Fibroblast of the aortic adventitia (primary cell): ENCODE measurements at places on chromosomes 12 and 14. TPM values are rescaled to one million over a fixed set of nuclear protein-coding genes. Genes with fewer than 3 reads are reported as not detected.

CIDEB gene
- 1.9 and 4.2 TPM in 2 replicates for total RNA-seq

MDGA2 gene
- not detected in 2 replicates for total RNA-seq

EGLN3 gene
- 0.18 and 2.0 TPM in 2 replicates for total RNA-seq

SCYL2 gene
- total RNA-seq = 49.1 and 49.4 TPM in 2 replicates

KRT73 gene
- not detected in 2 replicates for total RNA-seq

ANKRD33 gene
- 0.09 TPM in 1 of 2 replicates, not detected in the other for total RNA-seq

MTERF2 gene
- 5.2 and 7.4 TPM in 2 replicates for total RNA-seq

MMP14 gene
- 258 and 311 TPM in 2 replicates for total RNA-seq

IFT43 gene
- 7.7 and 26.8 TPM in 2 replicates for total RNA-seq

MIP gene
- total RNA-seq = not detected in 2 replicates

PRH2 gene
- total RNA-seq = not detected in 2 replicates

RFLNA gene
- total RNA-seq = 0.45 and 1.1 TPM in 2 replicates

TIMM9 gene
- 20.2 and 44.4 TPM in 2 replicates for total RNA-seq

RPL10L gene
- not detected in 2 replicates for total RNA-seq

ABCD2 gene
- total RNA-seq = under 0.01 and 0.25 TPM in 2 replicates

DNA sequence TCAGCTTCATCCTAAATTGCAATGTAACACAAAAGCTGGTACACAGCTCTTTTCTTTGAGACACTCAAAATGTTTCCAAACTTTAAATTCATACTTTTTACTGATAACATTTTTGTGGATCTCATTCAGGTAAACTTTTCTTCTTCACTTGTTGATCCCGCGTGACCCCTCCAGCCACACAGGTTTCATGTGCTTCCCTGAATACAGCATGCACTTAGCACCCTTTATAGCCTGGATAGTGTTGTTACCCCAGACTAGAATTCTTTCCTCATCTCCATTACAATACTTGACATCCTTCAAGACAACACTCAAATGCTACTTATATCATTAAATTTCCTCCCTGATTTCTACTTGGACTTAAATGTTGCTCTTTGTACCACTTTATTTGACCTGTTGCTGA lies 373.4 kb downstream of the RAD51B start:
- no peak for DNase-seq

- no peak for DNase-seq
Measured at GRCh38 chr14:21090194-21090939, 8.1 kb downstream of the ZNF219 start.

DNA sequence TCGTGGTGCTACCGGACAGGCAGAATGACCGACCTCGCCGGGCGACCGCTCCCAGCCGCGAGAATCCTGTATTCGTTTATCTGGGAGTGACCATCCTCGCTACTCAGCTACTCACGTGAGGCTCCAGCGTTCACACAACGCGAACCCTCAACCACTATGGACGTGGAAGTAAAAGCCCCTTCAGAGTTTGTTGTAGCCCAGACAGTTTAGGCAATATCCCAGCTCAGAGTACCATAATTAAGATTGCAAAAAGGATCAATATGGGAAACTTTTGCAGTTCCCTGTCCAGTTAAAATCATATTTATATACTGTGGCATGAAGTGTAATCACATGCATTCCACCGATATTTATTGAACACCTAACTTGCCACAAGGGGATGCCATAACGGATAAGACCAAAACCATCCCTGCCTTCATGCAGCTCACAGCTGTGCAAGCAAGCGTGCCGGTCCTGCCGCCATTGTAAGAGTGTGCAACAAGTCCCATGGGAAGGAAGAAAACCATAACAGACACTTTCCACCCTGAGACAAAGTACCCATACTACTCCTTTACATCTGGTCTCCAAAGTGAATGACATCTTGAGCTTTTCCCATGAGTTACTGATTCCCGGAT lies 938 bp upstream of the MAX start:
- peak; percentile 29 for DNase-seq

DNA sequence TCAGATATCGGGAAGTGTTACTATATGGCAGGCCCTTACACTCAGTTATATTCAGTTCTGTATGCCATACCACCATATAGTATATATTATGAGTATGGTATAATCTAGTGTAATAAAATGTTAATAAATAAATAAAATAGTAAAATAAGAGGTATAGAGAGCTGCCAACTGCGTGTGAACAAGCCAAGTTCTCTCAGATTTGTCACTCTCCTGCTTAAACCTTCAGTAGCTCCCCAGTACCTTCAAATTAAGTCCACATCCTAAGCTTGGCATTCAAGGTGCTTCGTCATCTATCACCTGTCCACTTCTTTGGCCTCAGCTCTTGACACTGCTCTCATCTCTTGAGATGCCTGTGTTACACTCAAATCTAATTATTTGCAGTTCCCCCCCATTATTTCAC lies 12.8 kb upstream of the CREBL2 start:
- DNase-seq = no peak

DNA sequence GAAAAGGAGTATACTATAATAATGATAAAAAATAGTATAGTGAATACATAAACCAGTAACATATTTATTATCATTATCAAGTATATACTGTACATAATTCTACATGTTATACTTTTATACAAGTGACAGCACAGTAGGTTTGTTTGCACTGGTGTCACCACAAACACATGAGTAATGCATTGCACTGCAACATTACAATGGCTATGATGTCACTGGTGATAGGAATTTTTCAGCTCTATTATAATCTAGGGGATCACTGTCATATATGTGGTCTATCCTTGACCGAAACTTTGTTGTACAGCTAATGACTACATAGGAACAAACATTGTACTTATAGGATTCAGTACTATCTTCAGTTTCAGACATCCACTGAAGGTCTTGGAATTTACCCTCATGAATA lies 165.8 kb upstream of the SYT1 start:
- DNase-seq = peak; percentile 21

DNA sequence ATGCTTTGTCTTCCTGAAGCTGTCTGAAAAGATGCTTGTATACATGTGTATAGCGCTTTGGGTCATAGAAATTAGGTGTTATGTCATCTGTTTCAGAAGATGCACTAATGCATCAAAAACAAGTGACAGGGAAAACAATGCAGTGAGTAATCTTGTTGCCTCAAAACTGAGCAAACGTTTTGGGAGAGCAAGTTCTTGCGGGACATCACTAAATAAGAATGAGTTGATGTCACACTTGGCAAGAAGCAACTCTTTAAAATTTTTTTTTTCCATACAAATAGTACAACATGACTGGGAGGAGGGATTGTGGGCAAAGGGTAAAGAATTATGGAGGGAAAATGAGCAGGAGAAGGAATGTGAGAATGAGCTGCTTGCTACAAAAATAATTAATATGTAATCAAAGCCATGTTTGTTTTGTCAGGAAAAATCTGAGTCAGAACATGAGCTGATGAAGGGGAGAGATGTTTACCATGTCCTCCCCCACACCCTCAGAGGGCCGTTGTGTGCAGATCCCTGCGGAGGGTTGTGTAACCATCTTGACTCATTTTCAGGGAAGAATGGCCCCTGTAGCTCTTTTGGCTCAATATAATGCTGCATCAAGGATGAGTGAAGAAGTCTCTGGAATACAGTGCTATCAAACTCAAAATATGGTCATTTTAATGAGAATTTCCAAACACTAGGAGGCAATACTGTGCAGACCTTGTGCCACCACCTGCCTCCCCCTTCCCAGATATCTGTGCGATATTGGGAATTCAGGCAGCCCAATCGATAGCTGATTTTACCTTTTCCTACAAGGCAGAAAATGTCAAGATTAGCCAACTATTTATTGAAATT lies 41.4 kb downstream of the BORCS5 start:
- peak; percentile 95 for DNase-seq

DNA sequence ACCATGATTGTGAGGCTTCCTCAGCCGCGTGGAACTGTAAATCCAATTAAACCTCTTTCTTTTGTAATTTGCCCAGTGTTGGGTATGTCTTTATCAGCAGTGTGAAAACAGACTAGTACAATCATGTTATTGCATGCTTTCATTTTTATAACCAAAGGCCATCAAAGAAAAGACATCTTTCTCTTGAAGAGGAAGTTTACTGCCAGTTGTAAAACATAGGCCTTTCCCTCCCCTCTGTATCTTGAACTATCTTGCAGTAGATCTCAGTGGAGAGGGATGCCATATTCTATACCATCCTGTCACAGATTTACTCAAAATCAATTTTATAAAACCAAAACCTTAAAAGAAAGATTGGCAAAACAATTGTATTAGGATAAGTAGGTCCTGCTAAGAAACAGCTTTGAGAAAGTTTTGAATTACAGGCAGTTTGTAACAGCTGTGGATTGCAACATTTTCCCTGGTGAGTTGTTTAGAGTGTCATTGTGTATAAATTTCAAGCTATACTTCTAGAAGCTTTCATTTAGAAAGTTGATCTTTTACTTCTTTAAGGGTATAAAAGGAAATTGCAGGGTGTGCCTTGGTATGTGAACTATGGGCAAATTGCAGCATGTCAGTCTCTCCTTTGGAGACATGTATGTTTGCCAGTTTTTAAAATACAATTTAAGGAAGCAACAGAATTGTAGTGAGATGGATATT lies 128.0 kb downstream of the ATP23 start:
- peak; percentile 33 for DNase-seq

- peak; percentile 58 for DNase-seq
Measured at GRCh38 chr14:68687746-68688145, 105.1 kb downstream of the ZFP36L1 start.

GRCh38 chr14:103984196-103984595 lies 41.9 kb upstream of the RD3L start:
- DNase-seq = no peak

DNA sequence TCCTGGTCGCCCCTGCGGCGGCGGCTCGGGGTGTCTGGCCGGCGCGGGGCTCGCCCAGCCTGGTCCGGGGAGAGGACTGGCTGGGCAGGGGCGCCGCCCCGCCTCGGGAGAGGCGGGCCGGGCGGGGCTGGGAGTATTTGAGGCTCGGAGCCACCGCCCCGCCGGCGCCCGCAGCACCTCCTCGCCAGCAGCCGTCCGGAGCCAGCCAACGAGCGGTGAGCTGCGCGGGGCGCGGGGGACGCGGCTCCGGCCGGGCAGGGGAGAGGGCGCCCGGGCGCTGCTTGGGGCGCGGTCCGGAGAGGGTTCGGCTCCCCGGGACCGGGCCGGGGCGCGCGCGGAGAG lies at the start of gene LGALS3:
Gene LGALS3 (plus strand): TSS at position 167 of the 342 bp plus-strand sequence. CDS start 8,122 bp downstream, outside the sequence.
- DNase-seq = peak; percentile 56

- no peak for DNase-seq
Measured at GRCh38 chr14:23145794-23146350, 26.8 kb upstream of the CEBPE start.

- DNase-seq = no peak
Measured at GRCh38 chr12:126976579-126976978, 1290.4 kb upstream of the TMEM132C start.

GRCh38 chr12:121657305-121658008 lies 12.0 kb downstream of the MORN3 start:
- DNase-seq = no peak

- peak; percentile 56 for DNase-seq
Measured at GRCh38 chr12:26614011-26614616, 218.9 kb downstream of the ITPR2 start.

GRCh38 chr12:76457010-76457409 lies 102.6 kb downstream of the OSBPL8 start:
- DNase-seq = no peak

- DNase-seq = no peak
Measured at GRCh38 chr12:47216150-47216677, 136.5 kb upstream of the AMIGO2 start.

DNA sequence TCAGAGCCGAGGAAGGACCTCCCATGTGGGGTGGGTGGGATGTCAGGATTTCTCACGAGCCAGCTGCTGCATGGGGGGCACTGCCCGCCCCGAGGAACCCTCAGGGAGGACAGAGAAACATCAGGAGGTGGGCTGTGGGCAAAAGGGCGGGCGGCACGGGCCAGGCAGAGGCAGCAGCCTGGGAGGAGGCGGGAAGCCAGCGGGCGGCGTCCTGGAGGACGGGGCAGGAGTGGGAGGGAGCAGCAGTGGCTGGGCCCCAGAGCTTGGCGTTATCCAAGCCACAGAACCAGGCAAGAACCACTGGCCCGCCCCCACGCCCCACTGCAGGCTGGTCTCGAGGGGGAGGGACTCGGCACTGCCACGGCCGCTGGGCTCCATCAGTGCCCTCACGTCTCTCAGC lies 2.4 kb downstream of the C14orf180 start:
- DNase-seq = no peak

DNA sequence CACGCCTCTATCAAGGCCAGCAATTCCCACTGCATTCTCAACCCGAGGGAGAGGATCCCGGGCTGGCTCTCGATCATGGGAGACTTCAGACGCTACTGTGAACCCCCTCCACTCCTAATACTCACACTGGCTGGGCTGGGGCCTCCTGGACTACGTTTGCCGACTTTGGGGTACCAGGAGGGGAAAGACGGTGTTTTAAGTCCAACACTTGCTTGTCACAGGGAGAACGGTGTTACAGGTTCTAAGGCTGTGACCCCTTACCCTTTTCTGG lies 463 bp downstream of the NACA start:
- DNase-seq = no peak

GRCh38 chr14:101595887-101596721 lies 34.8 kb downstream of the DIO3 start:
- no peak for DNase-seq

DNA sequence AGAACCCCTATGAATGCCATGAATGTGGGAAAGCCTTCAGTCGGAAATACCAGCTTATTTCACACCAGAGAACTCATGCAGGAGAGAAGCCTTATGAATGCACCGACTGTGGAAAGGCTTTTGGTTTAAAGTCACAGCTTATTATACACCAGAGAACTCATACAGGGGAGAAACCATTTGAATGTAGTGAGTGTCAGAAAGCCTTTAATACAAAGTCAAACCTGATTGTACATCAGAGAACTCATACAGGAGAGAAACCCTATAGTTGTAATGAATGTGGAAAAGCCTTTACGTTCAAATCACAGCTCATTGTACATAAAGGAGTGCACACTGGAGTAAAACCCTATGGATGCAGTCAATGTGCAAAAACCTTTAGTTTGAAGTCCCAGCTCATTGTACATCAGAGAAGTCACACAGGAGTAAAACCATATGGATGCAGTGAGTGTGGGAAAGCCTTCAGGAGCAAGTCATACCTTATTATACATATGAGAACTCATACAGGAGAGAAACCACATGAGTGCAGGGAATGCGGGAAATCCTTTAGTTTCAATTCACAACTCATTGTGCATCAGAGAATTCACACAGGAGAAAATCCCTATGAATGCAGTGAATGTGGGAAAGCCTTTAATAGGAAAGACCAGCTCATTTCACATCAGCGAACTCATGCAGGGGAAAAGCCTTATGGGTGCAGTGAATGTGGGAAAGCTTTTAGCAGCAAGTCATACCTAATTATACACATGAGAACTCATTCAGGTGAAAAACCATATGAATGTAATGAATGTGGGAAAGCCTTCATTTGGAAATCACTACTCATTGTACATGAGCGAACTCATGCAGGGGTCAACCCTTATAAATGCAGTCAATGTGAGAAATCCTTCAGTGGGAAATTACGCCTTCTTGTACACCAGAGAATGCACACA lies 22.3 kb downstream of the ZNF268 start:
- DNase-seq = no peak

GRCh38 chr14:102461490-102462338 lies 47.9 kb downstream of the ANKRD9 start:
- peak; percentile 22 for DNase-seq

- DNase-seq = peak; percentile 5
Measured at GRCh38 chr12:113333877-113334785, 778 bp downstream of the SLC8B1 start.

GRCh38 chr12:123148655-123149054 lies 2.2 kb downstream of the PITPNM2 start:
- DNase-seq = no peak
